PC-9 (cell line): ENCODE measurements at places on chromosomes 7 and 10. TPM values are rescaled to one million over a fixed set of nuclear protein-coding genes. Genes with fewer than 3 reads are reported as not detected.

DNA sequence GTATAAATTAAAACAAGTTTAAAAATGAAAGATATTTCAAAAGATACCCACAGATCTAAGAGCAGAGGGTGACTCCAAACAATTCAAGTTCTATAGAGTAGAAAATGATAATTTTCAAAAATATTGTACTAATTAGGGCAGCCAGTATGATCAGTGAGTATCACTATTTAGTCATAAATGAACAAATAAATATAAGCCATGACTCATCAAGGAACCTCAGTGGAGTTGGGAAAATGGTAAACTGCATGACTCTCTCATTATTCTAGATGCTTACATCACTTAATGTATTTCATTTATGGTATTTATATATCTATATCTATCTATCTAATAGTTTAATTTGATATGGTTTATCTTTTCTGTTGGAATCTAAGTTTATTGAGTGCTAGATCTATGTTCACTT is 94.3 kb downstream of the THSD7A start:
- H3K27ac ChIP-seq: no peak overlapping the region
- DNase-seq: no peak
- no peaks in the 10 kb centered on the region for H3K27me3 ChIP-seq
- H3K4me3 ChIP-seq: no peak overlapping the region

GRCh38 chr7:121517591-121517990 is 121.5 kb upstream of the FAM3C start:
- no peaks in the 10 kb centered on the region for H3K27me3 ChIP-seq
- no peak overlapping the region for H3K4me3 ChIP-seq
- peaks cover 19% of the 10 kb centered on the region for H3K4me1 ChIP-seq
- DNase-seq: no peak
- no peak overlapping the region for H3K27ac ChIP-seq
- H3K36me3 ChIP-seq: no peaks in the 10 kb centered on the region; the same call in 1 of the 2 replicates

- peak; percentile 21 for DNase-seq
- H3K4me3 ChIP-seq: no peak overlapping the region
- H3K4me1 ChIP-seq: peaks cover 33% of the 10 kb centered on the region
- H3K27me3 ChIP-seq: no peaks in the 10 kb centered on the region
Observed at GRCh38 chr7:140669352-140669751, 3.4 kb upstream of the ADCK2 start.

DNA sequence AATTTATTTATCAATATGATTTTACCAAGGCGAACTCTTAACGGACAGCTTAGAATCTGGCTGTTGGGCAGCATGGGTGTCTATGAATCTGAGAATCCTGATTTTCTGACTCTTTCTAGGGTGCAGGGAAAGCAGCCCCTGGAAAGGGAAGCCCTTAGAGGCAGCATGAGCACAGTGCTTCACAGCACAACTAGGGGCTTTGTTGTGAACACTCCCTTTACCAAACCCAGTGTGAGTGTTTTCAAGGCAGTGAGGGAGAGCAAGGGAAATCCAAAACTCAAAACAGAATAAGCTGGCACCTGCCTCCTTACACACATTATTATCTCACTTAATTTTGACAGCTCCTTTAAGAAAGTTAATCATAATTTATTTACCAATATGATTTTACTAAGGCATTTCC is 116.3 kb upstream of the CSTF2T start:
- H3K27ac ChIP-seq: no peak overlapping the region
- no peak for DNase-seq
- H3K4me1 ChIP-seq: no peaks in the 10 kb centered on the region
- H3K36me3 ChIP-seq: no peaks in the 10 kb centered on the region
- no peak overlapping the region for H3K4me3 ChIP-seq
- H3K27me3 ChIP-seq: no peaks in the 10 kb centered on the region

- no peak overlapping the region for H3K4me3 ChIP-seq
- no peaks in the 10 kb centered on the region for H3K36me3 ChIP-seq
Observed at GRCh38 chr7:121166916-121167315, 161.9 kb upstream of the WNT16 start.

- H3K4me1 ChIP-seq: no peaks in the 10 kb centered on the region
- no peak overlapping the region for H3K27ac ChIP-seq
- H3K36me3 ChIP-seq: no peaks in the 10 kb centered on the region
- H3K27me3 ChIP-seq: no peaks in the 10 kb centered on the region
- no peak for DNase-seq
Observed at GRCh38 chr7:86942081-86942480, 117.4 kb downstream of the ELAPOR2 start.

- no peaks in the 10 kb centered on the region for H3K36me3 ChIP-seq
- H3K27ac ChIP-seq: no peak overlapping the region
- no peaks in the 10 kb centered on the region for H3K27me3 ChIP-seq
- DNase-seq: no peak
Observed at GRCh38 chr7:39681887-39682441, 58.6 kb downstream of the RALA start.

- no peaks in the 10 kb centered on the region for H3K36me3 ChIP-seq
- no peak overlapping the region for H3K27ac ChIP-seq
- no peak for DNase-seq
Observed at GRCh38 chr10:132162590-132163277, 24.0 kb upstream of the DPYSL4 start.

DNA sequence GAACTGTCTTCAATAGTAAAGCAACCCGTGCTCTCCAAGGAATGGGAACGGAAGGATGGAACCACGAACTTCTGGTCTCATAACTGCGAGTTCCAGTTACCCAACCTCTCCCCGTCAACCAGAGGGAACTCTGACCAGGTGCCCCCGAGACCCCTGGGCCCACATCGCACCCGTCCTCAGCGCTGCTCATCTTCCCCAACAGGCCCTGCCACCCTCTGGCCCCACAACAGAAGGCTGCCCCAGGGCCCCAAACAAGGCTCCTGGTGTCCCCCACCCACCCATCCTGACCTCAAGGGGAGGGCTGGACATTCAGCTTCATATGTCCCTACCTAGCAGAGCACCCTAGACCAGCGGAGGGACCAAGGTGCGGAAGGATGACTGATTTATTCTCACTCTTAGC is 22.7 kb downstream of the PITRM1 start:
- H3K27me3 ChIP-seq: no peaks in the 10 kb centered on the region
- DNase-seq: no peak
- no peak overlapping the region for H3K27ac ChIP-seq
- no peaks in the 10 kb centered on the region for H3K4me1 ChIP-seq
- no peaks in the 10 kb centered on the region for H3K36me3 ChIP-seq

DNA sequence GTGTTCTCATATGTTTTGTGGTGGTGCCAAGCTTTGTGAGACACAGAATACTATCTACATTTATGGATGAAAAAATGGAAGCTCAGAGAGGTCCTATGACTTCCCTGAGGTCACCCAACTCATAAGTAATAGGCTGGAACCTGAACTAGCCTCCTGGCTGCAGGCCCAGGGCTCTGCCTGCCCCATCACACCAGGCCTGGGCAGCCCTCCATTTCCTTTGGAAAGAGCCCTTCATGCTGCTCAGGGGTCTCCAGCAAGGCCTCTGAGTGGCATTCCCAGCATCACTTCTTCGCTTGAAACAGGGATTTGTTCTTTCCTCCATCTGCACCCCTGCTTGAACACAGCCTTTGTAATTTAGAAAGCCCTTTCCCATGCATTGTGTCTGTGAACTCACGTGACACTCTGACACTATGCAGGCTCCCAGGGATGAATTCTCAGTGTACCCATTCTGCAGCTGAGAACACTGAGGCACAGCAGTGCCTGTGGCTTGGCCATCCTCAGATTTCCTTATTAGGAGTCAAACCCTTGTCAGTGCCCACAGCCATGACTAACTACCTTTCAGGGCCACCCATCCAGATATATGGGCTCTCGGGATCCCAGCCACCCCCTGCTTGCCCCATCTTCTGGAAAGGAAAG is 127.8 kb upstream of the PPIF start:
- peaks cover 14% of the 10 kb centered on the region; the same call in 1 of the 2 replicates for H3K36me3 ChIP-seq
- H3K4me1 ChIP-seq: no peaks in the 10 kb centered on the region
- DNase-seq: no peak

GRCh38 chr10:12388671-12389070 is 39.3 kb downstream of the CAMK1D start:
- no peak overlapping the region for H3K27ac ChIP-seq
- no peaks in the 10 kb centered on the region for H3K27me3 ChIP-seq
- H3K4me3 ChIP-seq: no peak overlapping the region
- no peaks in the 10 kb centered on the region for H3K36me3 ChIP-seq

DNA sequence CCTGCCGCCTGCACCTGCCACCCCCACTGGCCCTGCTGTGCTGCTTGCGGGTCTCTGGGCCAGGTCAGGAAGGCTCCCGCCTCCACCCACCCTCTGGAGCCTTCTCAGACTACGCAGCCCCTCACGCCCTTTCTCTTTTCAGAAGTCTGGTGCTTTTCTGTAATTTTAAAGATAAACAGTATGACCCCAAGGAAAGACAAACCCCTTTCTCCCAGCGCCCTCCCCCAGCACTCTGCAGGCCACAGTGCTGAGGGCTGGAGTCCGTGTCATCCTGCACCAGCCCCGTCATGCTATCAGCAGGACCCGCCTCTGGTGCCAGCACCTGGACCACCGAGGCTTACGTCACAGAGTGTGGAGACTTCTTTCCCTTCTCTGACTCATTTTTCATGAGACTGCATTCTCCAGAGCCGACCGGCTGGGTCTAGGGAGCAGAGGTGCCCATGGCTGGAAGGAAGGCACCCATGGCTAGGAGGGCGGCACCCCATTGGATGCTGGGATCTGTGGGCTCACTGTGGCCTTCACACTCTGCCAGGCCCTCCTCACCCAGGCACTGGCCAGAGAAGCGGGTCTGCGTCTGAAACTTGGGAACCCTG is 53.4 kb downstream of the CFAP46 start:
- no peaks in the 10 kb centered on the region for H3K36me3 ChIP-seq
- H3K27me3 ChIP-seq: peaks cover 66% of the 10 kb centered on the region
- H3K27ac ChIP-seq: no peak overlapping the region
- no peak overlapping the region for H3K4me3 ChIP-seq
- no peak for DNase-seq

DNA sequence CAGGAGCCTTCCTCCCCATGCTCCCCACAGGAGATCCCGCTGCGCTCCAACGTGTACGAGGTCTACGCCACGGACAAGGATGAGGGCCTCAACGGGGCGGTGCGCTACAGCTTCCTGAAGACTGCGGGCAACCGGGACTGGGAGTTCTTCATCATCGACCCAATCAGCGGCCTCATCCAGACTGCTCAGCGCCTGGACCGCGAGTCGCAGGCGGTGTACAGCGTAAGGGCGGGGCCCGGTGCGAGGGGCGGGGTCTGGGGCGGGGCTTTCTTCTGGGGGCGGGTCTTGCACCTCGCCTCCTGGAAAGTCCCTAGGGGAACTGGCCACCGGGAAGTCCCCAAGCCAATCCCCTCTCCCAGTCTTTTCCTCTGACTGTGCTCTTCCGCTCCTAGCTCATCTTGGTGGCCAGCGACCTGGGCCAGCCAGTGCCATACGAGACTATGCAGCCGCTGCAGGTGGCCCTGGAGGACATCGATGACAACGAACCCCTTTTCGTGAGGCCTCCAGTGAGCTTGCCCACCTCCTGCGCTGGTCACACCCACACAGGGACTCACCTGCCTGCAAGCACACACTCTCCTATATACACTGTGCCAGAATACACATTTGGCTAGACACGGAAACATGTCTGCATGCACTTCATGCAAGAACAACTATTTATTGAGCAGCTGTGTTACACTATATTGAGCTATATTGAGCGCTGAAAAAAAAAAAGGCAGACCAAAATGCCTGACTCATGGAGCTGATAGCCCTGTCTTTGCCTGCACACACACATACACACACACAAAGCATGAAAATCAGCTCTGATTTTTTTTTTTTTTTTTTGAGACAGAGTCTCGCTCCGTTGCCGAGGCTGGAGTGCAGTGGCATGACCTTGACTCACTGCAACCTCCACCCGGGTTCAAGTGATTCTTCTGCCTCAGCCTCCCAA is 32.7 kb upstream of the VSIR start:
- no peaks in the 10 kb centered on the region for H3K36me3 ChIP-seq
- no peak overlapping the region for H3K4me3 ChIP-seq
- no peak overlapping the region for H3K27ac ChIP-seq
- no peaks in the 10 kb centered on the region for H3K4me1 ChIP-seq
- peaks cover 5% of the 10 kb centered on the region; the same call in 1 of the 2 replicates for H3K27me3 ChIP-seq

GRCh38 chr10:69685802-69686585 is 55.9 kb downstream of the FAM241B start:
- H3K27ac ChIP-seq: no peak overlapping the region
- peak; percentile 42 for DNase-seq
- no peak overlapping the region for H3K4me3 ChIP-seq
- H3K27me3 ChIP-seq: peaks cover 88% of the 10 kb centered on the region
- no peaks in the 10 kb centered on the region for H3K4me1 ChIP-seq

DNA sequence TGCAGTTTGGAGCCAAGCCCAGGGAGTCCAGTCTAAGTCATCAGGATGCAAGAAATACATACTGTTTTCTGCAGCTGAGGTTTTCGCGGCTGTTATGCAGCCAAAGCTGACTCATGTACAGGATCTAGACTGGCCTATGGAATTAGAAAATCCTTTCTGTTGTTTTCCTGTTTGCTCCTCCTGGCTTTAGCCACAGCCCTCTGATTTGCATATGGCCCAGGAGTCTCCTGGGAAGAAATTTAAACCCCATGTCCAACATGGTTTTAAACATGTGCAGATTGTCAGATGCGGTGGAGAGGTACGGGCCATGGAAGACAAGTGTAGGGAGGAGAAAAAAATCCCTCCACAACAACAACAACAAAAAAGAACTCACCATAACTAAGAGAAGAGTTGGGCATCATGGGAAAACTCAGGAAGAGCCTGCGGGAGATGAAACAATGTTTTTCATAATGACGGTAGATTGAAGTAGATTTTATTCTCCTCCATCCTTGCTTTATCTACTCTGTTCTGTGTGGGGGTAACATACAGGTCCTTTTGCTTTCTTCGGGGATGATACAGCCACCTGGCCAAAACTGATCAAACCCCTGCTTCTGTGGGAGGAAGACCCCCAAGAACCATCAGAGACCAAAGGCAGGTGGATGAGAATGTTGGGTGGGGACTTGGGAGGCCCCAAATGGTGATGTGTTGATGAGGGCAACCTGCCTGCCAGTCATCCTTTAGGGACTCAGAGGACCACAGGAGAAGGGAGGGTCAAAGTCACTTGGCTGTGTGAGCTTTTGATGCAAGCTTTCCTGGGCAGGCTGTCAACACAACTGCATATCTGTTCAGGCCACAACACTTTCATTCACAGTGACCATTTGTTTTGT is 29.8 kb upstream of the GNA12 start:
- H3K36me3 ChIP-seq: no peaks in the 10 kb centered on the region
- DNase-seq: peak; percentile 95

- no peak for DNase-seq
- no peaks in the 10 kb centered on the region for H3K27me3 ChIP-seq
- no peak overlapping the region for H3K4me3 ChIP-seq
- no peaks in the 10 kb centered on the region for H3K36me3 ChIP-seq
Observed at GRCh38 chr10:124344266-124344590, 74.5 kb downstream of the OAT start.

GRCh38 chr10:101441541-101442455 is 87.8 kb downstream of the BTRC start:
- no peaks in the 10 kb centered on the region for H3K4me1 ChIP-seq
- no peak overlapping the region for H3K4me3 ChIP-seq
- H3K36me3 ChIP-seq: no peaks in the 10 kb centered on the region
- DNase-seq: peak; percentile 36

The CLCN1 gene
- total RNA-seq: 0.15 TPM in 1 of 2 replicates, not detected in the other

The COX15 gene
- total RNA-seq: 31.4 and 35.2 TPM in 2 replicates

The MBL2 gene
- total RNA-seq: not detected in 2 replicates

The CACNA2D1 gene
- total RNA-seq: 2.5 and 3.2 TPM in 2 replicates

The TCAF1 gene
- total RNA-seq: 41.5 and 44.6 TPM in 2 replicates

The ST7 gene
- 16.3 and 25.8 TPM in 2 replicates for total RNA-seq

The LRGUK gene
- 0.60 and 2.3 TPM in 2 replicates for total RNA-seq

The ZEB1 gene
- 1.0 and 1.4 TPM in 2 replicates for total RNA-seq

The UBTD1 gene
- 17.1 and 21.2 TPM in 2 replicates for total RNA-seq

The CALHM3 gene
- total RNA-seq: 12.5 and 13.1 TPM in 2 replicates

The NKX2-3 gene
- total RNA-seq: not detected in 2 replicates

The SLC16A9 gene
- total RNA-seq: not detected in 2 replicates

The HYAL4 gene
- total RNA-seq: not detected in 2 replicates
